ENCODE measurements at places on chromosomes 4 and X. TPM values are rescaled to one million over a fixed set of nuclear protein-coding genes. Genes with fewer than 3 reads are reported as not detected.

DNA sequence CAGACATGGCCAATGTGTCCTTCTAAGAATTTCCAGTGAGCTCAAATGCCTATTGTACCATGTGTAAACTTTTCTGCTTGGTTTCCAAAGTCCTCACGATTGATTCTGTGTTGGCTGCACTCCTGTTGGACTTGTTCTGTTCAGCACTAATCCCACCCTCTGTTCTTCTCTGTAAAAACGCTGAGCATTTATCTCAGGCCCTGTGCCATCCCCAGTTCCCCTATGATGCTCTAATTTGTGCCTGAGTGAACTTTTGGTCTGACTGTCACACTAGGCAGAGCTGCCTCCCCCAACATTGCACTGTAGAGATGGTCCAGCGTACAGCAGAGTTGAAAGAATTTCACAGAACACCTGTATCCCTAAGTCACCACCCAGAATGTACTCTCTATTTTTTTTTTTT, 76.1 kb upstream of the STS start:
- H3K4me1 ChIP-seq, result peaks cover 10% of the 10 kb centered on the region
- peaks cover 11% of the 10 kb centered on the region for H3K36me3 ChIP-seq
- no peak overlapping the region for H3K27ac ChIP-seq
- no peaks in the 10 kb centered on the region for H3K27me3 ChIP-seq

DNA sequence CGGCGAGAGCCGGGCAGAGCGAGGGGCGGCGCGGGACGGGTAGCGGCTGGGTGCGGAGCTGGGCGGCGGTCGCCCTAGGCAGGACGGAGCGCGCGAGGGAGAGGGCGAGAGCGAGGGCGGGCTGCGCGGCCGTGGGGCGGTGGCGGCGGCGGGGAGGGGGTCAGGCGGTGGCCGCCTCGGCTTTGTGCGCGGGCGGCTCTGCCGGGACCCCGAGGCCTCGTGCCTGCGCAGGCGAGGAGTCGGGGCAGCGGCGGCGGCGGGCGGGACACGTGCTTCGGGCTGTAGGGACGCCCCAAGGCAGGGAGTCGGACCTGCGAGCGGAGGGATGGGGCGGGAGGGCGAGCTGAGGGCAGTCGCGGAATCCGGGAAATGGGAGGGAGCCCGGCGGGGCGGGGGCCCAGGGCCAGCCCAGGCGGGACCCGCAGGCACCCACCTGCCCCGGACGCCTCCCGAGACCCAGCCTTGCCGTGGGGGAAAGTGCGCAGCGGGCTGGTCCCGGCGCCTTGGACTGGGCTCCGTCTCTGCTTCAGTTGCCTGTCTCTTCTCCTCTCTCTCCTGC, 465 bp downstream of the BMPR1B start:
- peaks cover 18% of the 10 kb centered on the region for H3K4me1 ChIP-seq
- no peak for DNase-seq
- H3K36me3 ChIP-seq, result no peaks in the 10 kb centered on the region
- H3K27ac ChIP-seq, result no peak overlapping the region

GRCh38 chrX:11464380-11464779, 171.2 kb downstream of the AMELX start:
- no peak for DNase-seq
- H3K4me1 ChIP-seq, result peaks cover 46% of the 10 kb centered on the region
- H3K36me3 ChIP-seq, result no peaks in the 10 kb centered on the region
- H3K4me3 ChIP-seq, result no peak overlapping the region
- 0 out of 2 replicates have a peak, but pooled peaks cover under 1% of the 10 kb centered on the region for H3K27me3 ChIP-seq

The TBC1D14 gene
- total RNA-seq, result 29.2 TPM

GRCh38 chr4:17309567-17310268, 202.2 kb downstream of the QDPR start:
- H3K27ac ChIP-seq, result peak overlapping the region; percentile 87
- no peaks in the 10 kb centered on the region for H3K27me3 ChIP-seq
- H3K36me3 ChIP-seq, result peaks cover 18% of the 10 kb centered on the region
- peak overlapping the region; percentile 45 for H3K4me3 ChIP-seq
- peaks cover 64% of the 10 kb centered on the region for H3K4me1 ChIP-seq

DNA sequence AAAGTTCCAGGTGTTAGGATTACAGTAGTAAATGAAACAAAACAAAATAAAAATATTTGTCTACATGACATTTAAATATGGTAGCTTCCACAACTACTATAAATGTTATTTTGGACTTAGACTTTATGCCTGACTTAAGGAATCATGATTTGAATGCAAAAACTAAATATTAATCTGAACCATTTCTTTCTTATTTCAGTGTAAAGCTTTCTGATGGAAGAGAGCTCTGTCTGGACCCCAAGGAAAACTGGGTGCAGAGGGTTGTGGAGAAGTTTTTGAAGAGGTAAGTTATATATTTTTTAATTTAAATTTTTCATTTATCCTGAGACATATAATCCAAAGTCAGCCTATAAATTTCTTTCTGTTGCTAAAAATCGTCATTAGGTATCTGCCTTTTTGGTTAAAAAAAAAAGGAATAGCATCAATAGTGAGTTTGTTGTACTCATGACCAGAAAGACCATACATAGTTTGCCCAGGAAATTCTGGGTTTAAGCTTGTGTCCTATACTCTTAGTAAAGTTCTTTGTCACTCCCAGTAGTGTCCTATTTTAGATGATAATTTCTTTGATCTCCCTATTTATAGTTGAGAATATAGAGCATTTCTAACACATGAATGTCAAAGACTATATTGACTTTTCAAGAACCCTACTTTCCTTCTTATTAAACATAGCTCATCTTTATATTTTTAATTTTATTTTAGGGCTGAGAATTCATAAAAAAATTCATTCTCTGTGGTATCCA, 1.6 kb downstream of the CXCL8 start:
- peaks cover 10% of the 10 kb centered on the region for H3K36me3 ChIP-seq
- H3K4me3 ChIP-seq, result no peak overlapping the region
- no peak overlapping the region for H3K27ac ChIP-seq
- peaks cover 22% of the 10 kb centered on the region for H3K4me1 ChIP-seq
- H3K27me3 ChIP-seq, result no peaks in the 10 kb centered on the region
- DNase-seq, result no peak

The STATH gene
- not detected for total RNA-seq

GRCh38 chr4:158995040-158995439, 107.8 kb upstream of the RAPGEF2 start:
- H3K4me3 ChIP-seq, result no peak overlapping the region
- peaks cover 32% of the 10 kb centered on the region for H3K4me1 ChIP-seq
- no peak for DNase-seq
- no peak overlapping the region for H3K27ac ChIP-seq
- H3K36me3 ChIP-seq, result no peaks in the 10 kb centered on the region

The YY2 gene
- 3.5 TPM for total RNA-seq

Measured in HFFc6 (cell line).